ENCODE measurements at places on chromosomes 5 and 9. TPM values are rescaled to one million over a fixed set of nuclear protein-coding genes. Genes with fewer than 3 reads are reported as not detected.

- no peak for DNase-seq
These were observed 163.3 kb upstream of the HMHB1 start for GRCh38 chr5:143648696-143649095.

GRCh38 chr5:96823900-96824380 lies 16.2 kb upstream of the ERAP1 start:
- peak; percentile 89 for DNase-seq

DNA sequence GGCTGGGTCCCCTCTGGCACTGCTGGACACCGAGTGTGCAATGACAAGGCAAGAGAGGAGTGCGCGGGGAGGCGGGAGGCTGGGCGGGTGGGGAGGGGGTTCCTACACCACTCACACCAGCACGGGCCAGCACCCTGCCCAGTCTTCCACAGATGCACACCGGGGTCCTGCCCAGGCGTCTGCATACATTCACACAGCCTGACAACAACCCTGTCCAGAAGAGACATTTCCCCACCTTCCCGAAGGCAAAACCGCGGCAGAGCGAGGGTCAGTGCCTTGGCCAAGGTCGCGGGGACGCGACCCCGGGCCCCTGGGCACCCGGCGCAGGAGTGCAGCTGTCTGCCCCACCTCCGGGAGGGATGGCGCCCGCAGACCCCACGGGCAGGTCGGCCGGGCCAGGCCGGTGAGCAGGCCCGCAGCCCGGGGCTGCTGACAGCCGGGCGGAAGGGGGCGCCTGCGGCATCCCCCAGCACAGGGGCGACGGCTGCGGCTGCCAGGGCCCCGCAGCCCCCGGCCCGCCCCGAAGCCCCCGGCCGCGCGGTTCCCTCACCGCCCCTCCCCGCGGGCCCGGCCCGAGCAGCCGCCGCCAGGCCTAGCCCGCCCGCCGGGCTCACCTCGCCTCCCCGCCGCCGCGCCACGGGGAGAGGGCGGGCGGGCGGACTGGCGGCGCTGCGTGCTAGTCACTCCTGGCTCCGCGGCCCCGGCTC lies 496 bp downstream of the MAPK9 start:
- DNase-seq, result no peak

DNA sequence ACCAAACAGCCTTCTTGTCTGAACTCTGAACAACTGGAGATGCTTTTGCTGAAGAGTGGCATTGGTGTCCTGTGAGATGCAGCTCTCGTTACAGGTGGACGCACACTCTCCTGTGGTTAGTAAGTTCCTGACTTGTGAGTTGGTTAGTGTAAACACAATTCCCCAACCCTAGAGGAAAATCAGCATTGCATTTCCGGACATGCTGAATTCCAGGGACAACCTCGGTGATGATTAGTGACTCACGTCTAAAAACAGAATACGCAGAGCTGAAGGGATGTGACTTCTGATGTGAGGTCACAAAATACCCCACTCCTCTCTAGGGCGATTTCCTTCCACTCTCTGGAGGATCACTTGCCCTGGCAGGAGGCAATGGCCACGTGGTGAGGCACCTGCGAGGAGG lies 5.0 kb downstream of the OR2V2 start:
- DNase-seq, result peak; percentile 92

DNA sequence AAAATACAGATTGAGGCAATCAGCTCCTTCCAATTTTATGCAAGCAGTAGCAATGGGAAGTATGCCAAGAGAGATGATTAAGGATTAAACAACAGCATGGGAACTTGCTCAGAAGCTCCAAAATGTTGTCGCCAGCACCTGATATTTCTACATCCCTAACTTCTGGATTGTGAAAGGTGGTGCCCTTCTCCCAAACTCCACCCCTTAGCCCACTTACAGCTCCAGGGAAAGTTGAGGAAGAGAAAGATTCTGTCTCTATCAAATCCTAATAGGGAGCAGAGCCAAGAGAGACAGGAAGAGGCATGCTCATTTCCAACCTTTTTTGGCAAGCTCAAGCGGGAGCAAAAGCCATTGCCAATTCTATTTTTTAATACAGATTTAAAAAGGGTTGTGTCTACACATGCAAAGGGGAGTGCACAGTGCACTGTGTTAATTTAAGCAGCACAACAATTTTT lies 92.4 kb upstream of the NR3C1 start:
- DNase-seq, result peak; percentile 35

DNA sequence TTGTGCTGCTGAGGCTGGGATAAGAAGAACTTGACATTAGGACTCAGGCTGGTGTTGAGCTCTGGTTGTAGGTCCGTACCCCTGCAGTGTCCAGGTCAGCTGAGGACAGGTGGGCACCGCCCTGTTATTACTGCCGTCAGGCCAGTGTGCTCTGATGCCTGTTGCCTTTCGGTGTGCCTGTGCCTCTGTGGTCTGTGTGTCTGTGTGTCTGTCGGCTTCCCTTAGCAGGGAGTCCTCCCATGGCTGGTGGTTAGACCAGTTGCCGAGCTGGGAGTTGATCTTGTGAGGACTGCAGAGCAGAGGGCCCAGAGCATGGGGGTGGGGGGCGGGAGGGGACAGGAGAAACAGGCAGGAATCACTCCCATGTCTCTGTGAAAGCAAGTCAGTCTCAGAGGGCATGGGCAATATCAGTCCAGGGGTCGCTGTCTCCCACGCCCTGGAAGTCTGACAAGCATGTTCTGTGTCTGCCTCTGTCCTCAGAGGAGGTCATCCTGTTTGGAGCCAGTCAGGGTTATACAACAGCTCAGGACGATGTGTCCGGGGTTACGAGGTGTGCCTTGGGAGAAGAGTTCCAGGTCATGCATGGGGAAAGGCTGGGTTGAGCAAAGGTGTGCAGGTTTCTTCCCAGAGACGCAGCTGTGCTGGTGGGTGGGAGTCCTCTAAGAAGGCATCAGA lies 67.3 kb upstream of the GARNL3 start:
- no peak for DNase-seq

GRCh38 chr9:125959315-125959714 lies 212.1 kb downstream of the PBX3 start:
- no peak for DNase-seq

DNA sequence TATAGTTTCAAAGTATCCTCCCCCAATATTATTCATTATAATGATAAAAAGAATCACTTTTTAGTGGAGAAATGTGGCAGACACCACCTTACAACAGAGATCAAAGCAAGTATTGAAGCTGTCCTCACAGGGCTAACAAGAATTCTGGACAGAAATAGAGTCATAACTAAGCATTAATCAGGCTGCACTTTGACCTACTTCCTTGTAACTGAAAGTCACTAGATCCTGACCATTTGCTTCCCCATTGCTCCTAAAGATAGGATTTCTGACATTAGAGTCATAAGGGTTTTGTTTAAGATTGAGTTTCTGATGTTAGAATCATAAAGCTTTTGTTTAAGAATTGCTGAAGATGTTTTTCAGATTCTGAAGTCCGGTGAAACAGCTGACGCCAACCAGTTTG lies 159.7 kb downstream of the ATP10B start:
- no peak for DNase-seq

DNA sequence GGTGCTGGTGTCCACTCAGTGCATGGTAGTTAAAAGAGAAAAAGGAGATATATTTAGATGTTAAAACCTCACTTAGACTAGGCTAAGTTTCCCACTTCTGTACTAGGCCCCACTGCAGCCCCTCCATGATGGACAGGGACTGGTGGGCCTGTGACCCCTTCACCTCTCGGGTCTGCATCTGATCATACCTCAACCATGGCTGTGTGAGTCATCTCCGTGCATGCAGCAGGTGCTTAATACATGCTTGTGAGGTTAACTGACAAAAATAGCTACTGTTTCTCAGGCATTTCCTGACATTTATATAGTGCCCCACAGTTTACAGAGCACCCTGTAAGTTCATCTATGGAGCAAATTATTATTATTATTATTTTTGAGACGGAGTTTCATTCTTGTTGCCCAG lies 8.4 kb upstream of the URM1 start:
- DNase-seq, result no peak

- DNase-seq, result peak; percentile 47
These were observed 30.4 kb downstream of the IRF1 start for GRCh38 chr5:132459983-132460838.

GRCh38 chr5:120507800-120508463 lies 43.8 kb downstream of the PRR16 start:
- DNase-seq, result no peak

GRCh38 chr9:133121915-133122550 lies 993 bp upstream of the RALGDS start:
- no peak for DNase-seq

DNA sequence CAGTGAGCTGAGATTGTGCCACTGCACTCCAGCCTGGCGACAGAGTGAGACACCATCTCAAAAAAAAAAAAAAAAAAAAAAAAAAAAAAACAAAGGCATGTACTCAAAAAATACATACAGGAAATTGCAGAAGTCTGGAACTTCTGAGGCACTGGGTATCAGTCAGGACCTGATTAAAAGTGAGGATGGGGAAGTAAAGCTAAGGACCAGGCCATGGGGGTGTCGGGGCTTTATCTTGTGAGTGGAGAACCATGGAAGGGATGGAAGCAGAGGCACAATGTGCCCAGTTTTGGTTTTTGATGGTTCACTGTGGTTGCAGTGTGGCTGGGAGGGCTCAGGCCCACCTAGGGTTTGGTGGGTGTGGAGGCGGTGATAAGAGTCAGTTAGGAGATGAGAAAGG lies 212.7 kb upstream of the PIK3R1 start:
- DNase-seq, result no peak

DNA sequence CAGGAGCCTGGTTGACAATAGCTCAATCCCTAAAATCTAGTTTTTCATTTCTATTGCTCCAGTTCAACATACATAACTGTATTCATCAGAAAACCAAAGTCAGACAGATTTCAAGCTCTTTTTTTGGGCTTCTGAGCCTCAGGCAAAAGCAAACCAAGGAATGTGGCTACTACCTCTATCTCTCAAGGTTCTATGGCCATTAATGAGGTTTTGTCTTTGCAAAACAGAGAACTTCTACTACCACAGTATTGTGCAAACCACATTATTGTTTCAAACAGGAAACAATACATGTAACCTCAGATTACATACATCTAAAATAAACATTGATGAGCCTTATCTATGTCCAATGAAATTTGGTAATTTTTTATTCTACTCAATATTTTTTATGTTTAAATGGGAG lies 35.5 kb upstream of the FTMT start:
- no peak for DNase-seq

- no peak for DNase-seq
These were observed at the start of gene PSD2 for GRCh38 chr5:139795074-139796001. PSD2 (plus strand) TSS chr5:139795808; CDS start chr5:139809441, 13,633 bp downstream.

DNA sequence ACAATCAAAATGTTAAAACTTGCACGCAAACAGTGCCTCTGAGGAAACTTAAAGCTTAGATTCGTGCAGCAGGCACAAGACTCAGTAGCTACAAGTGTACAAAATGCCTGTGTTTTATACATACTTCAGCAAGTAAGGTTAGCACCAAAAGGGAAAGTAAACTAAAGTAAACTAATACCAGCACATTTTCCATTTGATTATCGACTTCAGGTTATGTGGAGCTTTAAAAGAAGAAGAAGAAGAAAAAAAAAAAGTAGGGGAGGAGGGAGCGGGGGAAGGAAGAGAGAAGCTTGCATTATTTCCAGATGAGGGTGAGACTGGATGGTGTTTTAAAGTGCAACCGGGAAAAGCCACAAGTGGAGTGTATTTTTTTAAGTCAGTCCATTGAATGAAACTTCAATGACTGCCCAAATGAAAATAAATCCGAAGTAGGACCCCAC lies 596 bp upstream of the ADAMTS6 start:
- peak; percentile 19 for DNase-seq

DNA sequence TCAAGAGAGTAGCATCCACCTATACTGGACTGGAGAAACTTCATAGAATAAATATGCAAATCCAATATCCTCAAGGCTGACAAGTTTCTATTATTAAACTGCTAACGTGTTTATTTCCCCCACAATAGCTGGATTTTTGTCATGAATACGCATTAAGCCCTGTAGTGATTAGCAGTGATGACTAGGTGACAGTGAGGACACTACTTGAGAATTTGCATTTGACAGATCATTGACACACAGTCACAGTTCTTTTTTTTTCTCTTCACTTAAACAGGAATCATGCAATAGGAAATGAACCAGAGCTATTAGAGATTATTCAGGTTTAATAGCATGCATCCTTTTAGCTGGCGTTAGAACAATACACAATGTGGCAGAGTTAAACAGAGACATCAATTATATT lies 35.3 kb downstream of the MPDZ start:
- no peak for DNase-seq

- peak; percentile 4 for DNase-seq
These were observed 49.0 kb downstream of the PDE8B start for GRCh38 chr5:77259476-77259875.

- no peak for DNase-seq
These were observed 49.0 kb upstream of the TNFSF15 start for GRCh38 chr9:114854736-114855355.

TMC1 gene
- total RNA-seq, result not detected

STKLD1 gene
- 0.91 TPM for total RNA-seq

ZMAT2 gene
- total RNA-seq, result 100 TPM

TGFBR1 gene
- 30.3 TPM for total RNA-seq

C5orf47 gene
- not detected for total RNA-seq

LRRC19 gene
- not detected for total RNA-seq

MYMK gene
- total RNA-seq, result not detected

C9orf153 gene
- not detected for total RNA-seq

ANKRD18A gene
- total RNA-seq, result 0.10 TPM
